H7 (cell line): ENCODE measurements at places on chromosomes 4 and X.

GRCh38 chr4:157674699-157675098, 454.2 kb downstream of the GRIA2 start:
- no peak for DNase-seq

DNA sequence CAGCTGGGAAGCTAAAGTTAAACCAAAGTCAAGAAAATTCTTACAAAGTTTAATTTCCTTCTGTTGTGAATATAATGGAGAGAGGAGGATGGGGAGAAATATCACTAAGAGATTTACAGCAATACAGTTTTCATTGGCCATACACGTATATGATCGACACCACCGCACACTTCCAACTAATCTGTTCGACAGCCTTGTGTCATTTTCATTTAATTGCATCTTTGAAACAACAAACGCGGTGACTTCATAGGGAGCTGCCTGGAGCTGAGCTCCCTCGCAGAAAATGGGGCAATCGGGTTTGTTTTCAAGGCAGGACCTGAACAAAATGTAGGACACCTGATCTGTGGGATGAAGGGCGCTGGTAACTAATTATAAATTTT, 1.3 kb downstream of the PTPN13 start:
- no peak for DNase-seq

DNA sequence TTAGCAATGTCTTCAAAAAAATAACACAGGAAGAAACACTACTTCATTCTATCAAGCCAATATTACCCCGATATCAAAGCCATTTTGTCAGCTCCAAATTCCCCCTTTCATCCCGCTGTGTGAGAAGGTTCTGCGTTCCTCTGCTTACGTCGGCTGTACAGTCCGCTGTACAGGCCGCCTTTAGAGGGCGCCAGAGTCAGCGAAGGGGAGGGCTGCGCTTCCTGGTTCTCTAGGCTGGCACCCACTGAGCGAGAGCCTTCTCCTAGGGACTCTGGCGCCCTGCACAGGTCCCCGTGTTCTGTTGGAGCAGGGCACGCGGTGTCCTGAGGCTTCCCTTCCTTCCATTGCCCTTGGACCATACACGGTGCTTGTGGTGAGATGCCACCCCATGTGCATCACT, 25.3 kb upstream of the CT45A1 start:
- DNase-seq: no peak

DNA sequence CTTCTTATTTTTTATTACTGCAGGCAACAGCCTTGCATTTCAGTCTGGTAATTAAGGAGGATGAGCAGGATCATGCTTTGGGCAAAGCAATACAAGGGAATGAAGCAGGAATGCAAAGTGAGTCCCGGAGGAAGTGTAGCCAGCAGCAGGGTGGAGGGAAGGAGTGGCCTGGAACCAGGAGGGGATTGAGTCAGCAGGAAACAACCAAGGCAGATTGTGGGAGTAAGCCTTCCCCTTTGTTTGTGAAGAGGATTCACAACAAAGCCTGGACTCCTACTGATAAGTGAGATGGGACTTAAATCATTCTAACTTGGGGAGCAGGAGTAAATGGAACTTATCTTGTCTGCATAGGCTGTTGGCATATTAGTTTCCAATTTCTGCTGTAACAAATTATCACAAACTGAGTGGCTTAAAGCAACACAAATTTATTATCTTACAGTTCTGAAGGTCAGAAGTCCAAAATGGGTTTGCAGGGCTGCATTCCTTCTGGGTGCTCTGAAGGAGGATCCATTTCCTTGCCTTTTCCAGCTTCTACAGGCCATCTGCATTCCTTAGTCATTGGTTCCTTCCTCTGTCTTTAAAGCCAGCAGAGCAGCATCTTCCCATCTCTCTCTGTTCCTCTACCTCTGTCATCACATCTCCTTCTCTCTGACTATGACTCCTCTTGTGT, 93.2 kb upstream of the AP1S2 start:
- peak; percentile 71 for DNase-seq

GRCh38 chrX:71514367-71515037, 18.4 kb upstream of the OGT start:
- no peak for DNase-seq

DNA sequence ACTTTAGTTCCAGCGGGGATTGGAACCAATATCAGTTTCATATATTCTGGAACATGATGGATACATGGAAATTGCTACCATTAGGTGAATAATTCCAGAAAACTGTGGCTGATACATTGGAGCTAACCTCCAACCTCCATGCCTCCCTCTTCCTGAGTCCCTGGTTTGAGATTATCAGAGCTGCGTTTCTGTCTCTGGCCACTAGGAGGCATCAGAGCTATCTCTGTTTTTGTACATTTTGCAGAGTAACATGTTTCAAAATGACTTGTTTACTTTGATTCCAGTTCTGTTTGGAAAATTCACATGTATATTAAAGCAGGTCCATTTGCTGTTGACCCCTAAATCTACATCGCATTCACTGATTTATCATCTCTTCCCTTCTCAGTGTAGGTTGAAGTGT, 2.4 kb upstream of the RAB40AL start:
- DNase-seq: peak; percentile 52

- peak; percentile 74 for DNase-seq
Observed at GRCh38 chr4:15003401-15003890, 1.2 kb downstream of the CPEB2 start.

- DNase-seq: no peak
Observed at GRCh38 chrX:109695637-109696036, 37.4 kb downstream of the ACSL4 start.

DNA sequence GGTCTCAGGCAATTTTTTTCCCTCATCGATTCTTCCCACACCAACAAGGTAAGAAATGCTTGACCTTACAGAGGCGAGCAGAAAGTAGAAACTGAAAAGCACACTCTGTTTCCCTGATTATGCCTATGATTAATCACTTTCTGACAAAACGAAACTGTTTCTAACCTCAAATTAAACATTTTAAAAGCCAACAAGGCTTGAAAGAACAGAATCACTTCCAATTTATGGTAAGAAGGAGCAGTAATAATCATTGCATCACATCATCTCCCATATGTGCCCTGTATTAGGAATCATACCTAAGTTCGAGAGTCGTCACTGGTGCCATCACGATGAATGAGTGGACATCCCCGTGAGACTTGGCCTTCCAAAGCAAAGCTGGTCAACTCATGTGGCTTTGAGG, 12.5 kb upstream of the CXCL13 start:
- DNase-seq: no peak

GRCh38 chr4:52627876-52628275, 31.2 kb downstream of the USP46 start:
- no peak for DNase-seq

DNA sequence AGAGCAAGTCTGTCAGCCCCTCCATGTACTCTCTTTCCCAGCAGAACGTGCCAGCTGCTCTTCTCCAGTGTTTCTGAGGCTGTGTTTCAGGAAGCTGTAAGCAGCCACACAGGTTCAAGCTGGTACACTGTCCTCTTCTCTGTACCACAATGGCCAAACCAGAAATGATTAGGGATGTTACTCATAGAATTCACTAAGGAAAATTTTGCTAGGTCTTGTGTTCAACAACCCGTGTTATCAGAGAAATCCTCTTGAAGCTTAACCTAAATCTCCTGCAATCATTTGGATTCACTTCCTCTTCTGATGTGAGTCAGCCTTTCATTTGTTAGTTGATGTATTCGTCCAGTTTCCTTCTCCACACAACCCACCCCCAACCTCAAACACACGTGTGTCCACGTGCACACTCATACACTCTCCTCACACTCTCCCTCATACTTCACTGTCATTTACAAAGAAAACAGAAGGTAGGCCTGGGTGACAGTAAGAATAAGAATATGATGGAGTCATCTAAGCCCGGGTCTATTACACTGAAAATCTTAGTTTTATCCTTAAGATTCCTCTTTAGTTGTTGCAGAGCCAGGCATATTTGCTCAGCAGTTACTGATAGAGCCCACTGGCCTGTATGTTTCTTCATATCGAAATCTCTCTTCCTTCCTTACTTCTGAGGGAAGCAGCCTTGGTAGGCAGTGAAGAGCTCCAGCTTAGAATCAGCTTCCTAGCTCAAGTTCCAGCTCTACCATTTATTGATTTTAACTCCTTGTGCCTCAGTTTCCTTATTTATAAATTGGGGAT, 63.4 kb downstream of the DCUN1D4 start:
- DNase-seq: no peak

- no peak for DNase-seq
Observed at GRCh38 chrX:105471597-105471996, 251.1 kb upstream of the TEX13A start.

GRCh38 chr4:127772769-127773671, 9.1 kb upstream of the HSPA4L start:
- no peak for DNase-seq

GRCh38 chr4:183757060-183757459, 98.0 kb downstream of the TRAPPC11 start:
- DNase-seq: no peak

DNA sequence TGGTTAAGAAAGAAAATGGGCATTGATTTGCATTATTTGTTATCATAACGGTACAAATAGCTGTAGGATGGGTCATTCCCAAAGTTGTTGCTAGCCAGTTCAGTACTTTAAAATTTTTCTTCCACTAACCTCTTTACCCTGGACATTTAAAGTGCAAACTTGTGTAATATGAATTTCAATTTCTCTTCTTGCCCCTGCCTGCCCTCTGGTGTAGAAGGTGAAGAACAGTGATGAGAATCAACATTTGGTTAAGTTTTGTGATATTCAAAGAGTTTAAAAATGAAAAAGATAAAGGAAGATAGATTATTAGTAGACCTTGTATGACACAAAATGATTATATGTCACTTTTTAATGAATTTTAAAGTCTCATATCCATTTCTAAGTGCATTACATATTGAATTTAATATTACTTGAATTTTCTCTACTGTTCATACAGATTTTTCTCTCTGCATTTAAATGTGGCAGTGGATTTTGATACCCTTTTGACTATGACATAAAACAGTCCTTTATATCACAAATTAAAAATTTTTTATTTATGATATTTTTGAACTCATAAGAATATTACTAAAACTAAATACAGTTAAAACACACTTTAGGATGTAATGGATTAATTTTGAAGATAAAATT, 337.7 kb downstream of the BMPR1B start:
- DNase-seq: no peak

DNA sequence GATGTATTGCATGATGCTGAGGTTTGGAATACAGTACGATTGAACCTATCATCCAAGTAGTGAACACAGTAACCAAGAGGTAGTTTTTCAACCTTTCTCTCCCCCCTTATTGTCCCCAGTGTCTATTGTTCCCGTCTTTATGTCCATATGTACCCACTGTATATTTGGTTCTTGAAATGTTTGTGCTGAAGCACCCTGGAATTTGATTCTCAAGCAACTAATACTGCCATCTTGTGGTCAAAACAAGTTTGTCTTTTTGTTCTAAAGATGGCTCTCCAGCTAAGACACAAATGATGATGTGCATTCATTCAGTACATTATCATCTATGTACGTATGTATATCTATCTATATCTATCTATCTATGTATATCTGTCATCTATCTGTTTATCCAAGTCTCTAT, 33.5 kb upstream of the DCX start:
- DNase-seq: peak; percentile 4

GRCh38 chr4:103074744-103075434, 1.7 kb downstream of the SLC9B2 start:
- DNase-seq: no peak

GRCh38 chr4:68272380-68272779, 26.9 kb upstream of the TMPRSS11B start:
- DNase-seq: peak; percentile 25

GRCh38 chr4:19809989-19810388, 441.7 kb upstream of the SLIT2 start:
- DNase-seq: no peak

DNA sequence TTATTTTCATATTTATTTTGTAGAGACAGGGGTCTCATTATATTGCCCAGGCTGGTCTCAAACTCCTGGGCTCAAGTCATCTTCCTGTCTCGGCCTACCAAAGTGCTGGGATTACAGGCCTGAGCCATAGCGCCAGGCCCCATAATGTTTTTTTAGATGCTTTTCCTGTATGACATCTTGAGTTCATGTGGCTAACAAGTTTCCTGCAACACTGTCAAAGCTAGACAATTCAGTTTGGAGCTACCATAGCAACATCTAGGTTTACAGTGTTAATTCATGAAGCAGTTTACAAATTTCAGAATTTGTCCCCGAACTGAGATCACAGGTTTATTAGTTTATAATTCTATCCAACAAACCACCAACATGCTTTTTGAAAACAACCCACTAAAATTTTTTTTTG, 6.4 kb upstream of the IL13RA2 start:
- no peak for DNase-seq

- no peak for DNase-seq
Observed at GRCh38 chr4:180465364-180465763, 1777.8 kb upstream of the TENM3 start.

DNA sequence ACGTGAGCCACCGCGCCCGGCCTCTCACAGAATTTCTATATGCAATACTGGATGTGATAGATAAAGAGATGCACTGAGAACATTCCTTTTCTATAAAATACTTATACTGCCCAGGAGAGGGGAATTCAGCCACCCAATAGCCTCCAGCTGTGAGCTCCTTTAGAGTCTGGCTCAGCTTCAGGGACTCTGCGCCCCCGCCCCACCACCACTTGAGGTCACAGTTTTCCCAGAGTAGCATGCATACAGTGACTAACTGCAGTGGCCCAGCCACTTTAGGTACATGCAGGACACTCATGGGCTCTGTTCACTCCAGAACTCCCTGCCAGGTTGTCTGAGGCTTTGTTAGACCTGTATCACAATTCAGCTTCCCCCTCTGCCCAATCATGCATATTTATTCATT, 144.4 kb upstream of the TET2 start:
- no peak for DNase-seq

- no peak for DNase-seq
Observed at GRCh38 chr4:14151101-14151500, 523.6 kb upstream of the BOD1L1 start.

- DNase-seq: no peak
Observed at GRCh38 chr4:108004646-108005045, 15.0 kb downstream of the HADH start.

DNA sequence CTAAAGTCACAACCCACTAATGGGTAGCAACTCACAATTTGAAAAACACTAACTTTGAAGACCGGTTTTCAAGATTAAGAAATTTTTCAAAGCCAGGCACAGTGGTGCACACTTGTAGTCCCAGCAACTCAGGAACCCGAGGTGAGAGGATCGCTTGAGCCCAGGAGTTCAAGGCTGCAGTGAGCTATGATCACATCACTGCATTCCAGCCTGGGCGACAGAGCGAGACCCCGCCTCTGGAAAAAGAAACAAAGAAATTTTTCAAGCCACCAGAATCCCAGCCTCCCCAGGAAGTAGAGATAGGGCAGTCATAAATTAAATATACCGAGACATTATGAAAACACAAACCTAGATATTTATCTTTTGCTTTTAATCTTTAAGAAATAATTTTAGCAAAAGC, 13.0 kb downstream of the SMARCA1 start:
- no peak for DNase-seq

GRCh38 chr4:15400981-15401671, 26.7 kb upstream of the C1QTNF7 start:
- DNase-seq: no peak

DNA sequence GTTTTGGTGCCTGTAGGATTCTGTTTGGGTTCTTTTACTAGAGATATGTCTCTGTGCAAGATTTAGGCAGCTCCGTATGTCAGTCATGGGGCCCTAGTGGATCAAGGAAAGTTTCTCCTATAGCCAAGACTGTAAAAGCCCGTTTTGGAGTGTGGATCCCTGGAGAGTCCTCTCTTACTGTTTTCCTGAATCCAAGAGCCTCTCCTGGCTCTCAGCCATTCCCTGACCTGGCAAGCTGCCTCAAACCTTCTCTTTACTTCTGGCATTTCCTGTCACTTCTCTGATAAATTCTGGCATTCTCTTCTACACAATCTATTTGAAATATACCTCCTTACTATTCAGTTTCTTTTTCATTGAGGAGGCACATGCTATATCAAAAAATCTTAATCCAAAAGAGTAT, 41.4 kb downstream of the DCAF12L2 start:
- DNase-seq: no peak

GRCh38 chr4:97142893-97143292, 1000.4 kb downstream of the STPG2 start:
- DNase-seq: no peak
